ENCODE measurements at places on chromosomes 7 and 10.

- no peak for DNase-seq
Observed at GRCh38 chr7:74429153-74429747, 24.5 kb upstream of the GTF2IRD1 start.

DNA sequence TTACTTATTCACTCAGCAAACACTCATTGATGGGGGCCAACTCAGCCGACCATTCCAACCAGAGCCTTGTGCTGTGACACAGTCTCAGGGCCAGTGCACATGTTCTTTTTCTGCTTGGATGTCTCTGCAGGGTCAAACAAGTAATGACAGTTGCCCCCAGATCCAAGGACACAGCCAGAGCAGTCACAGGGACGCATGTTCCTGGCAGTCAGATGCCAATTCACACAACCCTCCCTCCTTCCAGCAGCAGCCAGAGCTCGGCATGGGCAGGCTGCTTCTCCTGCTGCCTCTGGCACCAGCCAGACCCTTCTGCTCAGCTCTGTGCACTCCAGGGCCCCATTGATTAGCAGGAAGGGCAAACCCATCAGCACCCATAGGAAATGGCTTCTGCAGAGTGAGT, 20.3 kb downstream of the DRGX start:
- DNase-seq: no peak

- no peak for DNase-seq
Observed at GRCh38 chr10:28728366-28728765, 51.0 kb downstream of the BAMBI start.

GRCh38 chr7:33998476-33998875, 93.1 kb downstream of the BMPER start:
- DNase-seq: no peak

GRCh38 chr10:133134411-133135115, 25.5 kb upstream of the KNDC1 start:
- no peak for DNase-seq

DNA sequence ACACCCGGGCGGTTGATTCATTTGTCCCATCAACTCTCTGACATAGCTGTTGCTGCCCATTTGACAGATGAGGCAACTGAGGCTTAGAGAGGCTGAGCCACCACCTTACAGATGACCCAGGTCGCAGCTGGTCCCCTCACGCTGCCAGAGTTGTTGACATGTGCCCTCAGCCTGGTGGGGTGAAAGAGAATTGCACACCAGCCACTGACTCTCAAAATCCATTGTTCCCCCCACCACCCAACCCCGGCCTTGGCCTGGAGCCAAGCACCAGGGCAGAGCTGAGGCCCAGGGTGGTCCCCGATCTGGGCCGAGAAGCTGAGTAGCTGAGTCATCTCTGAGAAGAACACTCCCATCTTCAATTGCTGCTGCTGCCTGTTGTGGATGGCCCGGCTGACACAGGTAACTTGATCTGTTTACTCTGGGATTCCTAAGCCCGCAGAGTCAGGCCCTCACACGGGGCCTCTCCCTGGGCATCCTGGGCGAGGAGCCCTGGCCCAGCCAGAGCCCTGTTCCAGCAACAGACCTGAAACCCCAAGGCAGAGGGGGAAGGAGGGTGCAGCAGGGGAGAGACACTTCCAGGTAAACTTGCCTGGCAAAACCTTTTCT, 27.5 kb downstream of the PVRIG start:
- DNase-seq: no peak

DNA sequence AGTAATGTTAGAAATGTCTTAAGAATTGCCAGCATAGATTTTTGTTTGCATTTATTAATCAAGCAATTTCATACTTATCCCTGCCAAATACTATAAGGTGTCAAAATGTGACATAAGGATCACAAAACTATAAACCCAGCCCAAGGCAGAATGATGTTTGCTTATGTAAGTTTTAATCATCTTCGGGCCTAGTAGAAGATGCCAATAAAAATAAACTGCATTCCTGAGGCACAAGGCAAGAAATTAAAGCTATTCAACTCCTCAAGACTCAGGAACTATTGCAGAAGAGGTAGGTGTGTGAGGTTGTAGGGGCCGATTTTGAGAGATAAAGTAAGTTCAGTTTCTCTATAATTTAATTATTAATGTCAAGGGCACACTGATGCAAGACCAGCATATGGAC, 189.4 kb upstream of the AHR start:
- DNase-seq: no peak

DNA sequence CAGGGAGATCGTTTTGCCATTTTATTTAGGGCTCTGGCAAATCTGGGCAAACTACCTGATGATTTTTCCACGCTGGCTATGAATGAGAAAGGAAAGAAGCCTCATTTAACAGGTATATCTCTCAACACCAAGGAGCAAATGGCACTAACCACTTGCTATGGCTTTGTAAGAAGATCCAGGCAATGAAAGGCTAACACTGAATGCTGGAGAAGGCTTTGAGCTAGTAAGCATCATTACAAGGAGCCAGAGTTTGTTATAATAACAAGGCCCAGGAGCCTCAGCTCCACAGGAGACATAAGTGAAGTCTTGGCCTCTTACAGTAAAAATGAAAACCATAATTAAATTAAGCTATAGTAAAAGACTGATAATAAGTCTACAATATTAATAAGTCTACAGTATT, 123.1 kb downstream of the CNOT4 start:
- DNase-seq: no peak

- DNase-seq: no peak
Observed at GRCh38 chr7:117401293-117402002, 25.8 kb downstream of the ASZ1 start.

- DNase-seq: no peak
Observed at GRCh38 chr7:47571331-47572093, 10.4 kb downstream of the TNS3 start.

- DNase-seq: no peak
Observed at GRCh38 chr10:31419394-31420063, 100.5 kb downstream of the ZEB1 start.

- no peak for DNase-seq
Observed at GRCh38 chr10:77404810-77405209, 232.8 kb downstream of the KCNMA1 start.

GRCh38 chr7:82559193-82559805, 115.7 kb upstream of the CACNA2D1 start:
- no peak for DNase-seq

DNA sequence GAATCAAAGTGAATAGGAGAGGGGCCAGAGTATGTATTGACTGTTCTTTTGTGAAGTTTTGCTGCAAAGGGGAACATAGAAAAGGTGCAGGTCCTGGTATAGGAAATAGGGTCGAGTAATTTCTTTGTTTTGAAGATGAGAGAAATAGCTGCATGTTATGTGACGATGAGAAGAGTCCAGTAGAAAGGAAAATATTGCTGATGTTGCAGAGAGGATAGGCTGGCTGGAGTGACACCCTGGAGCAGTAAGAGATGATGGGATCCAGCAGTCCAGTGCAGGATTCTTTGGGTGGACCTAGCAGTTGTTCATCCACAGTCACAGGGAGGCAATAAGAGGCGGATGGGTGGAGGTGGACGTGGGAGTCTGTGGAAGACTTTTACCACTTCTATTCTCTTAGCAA, 2.1 kb upstream of the BMS1 start:
- no peak for DNase-seq

DNA sequence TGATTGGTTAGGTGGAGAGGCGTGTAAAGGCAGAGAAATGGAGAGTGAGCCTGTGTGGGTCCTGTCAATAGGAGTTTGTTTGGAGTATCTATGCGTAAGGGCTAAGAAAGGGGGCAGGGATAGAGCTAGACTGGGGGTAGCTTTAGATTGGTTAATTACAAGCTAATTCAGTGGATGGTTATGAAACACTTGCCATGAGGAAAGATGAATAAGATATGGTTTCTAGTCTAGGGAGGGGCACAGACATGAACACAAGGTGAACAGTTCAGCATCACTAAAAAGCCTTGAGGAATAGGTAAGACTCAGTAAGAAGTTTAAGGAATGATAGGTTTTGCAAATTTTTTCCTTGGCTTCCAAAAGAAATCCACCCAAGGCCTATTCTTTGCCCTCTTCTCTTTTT, 50.6 kb downstream of the PLPP4 start:
- no peak for DNase-seq

GRCh38 chr10:70893227-70894006, 5.1 kb upstream of the PCBD1 start:
- no peak for DNase-seq

DNA sequence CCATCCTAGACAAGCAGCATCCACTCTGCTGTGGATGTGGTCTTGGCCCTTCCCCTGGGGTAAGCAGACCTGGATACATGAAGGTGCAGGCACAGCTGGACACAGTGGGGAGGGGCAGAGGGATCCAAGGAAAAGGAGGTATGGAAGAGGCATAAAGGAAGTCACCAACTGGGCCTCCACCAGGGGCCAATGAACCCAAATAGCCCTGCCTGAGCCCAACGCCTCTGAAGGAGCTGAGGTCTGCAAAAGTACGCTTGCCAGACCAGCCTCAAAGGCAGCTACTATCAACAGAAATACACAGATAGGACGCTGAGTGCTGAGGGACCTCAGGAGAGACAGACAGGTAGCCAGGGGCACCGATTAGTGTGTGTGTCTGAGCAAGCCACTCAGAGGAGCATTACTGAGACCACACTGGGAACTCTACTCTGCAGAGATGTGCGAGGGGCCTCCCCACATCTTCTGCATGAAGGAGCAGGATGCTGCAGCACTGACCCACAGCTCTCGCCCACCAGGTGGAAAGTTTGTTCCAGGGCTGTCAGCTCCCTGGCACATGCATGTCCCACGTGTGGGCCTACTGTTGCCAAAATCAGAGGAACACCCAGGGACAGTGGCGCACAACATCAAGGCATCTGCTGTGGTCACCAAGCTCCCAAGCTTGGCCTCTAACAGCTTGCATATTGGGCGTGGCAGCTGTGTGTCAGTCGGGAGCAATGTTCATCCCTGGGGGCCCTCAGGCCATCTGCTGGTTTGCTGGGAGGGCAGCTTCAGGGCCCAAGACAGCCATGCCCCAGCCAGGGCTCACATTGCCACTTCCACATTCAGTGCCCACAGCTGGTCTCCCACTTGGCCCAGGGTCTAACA, 40.0 kb downstream of the MKI67 start:
- no peak for DNase-seq

DNA sequence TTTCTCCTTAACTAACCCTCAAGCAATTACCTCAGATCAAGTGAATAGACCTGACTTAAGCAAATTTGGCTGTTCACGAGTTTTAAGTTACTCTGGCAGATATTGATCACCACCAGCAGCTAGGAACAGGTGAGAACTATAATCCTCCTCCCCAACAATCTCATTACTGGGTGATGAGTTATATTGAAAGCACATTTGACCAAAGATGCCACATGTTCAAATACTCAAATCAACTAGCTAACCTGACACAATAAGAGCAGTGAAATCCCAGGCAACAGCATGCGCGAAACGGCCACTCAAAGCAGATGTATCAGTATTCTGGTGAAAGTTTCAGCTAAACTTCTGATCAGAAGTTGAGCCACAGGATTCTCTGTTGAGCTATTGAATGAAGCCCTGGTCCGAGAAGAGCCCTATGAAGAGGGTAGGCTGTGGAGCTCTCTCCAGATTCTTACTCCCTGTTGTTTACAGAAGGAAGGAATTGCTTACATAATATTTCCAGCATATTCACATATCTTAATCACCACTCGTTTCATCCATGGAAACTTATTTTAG, 52.6 kb downstream of the CAV1 start:
- no peak for DNase-seq

DNA sequence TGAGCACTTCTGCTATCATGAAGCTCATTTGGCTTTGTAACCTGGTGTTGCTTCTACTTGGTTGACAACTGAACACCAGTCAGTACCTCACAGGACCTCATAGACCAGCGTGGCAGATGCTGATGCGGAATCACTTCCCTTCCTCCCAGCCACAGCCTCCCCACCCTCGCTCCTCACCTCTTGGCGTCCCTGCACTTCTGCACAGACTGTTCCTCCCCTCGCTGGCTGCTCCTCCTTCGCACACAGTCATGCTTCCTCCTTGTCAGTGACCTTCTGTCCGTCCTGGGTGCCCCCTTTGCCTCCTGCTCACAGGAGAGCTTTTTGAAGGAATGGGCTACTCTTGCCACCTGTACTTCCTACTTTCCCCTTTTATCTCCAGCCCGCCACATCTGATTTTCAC, 61.4 kb upstream of the CTBP2 start:
- DNase-seq: no peak

All from stimulated activated CD8-positive, alpha-beta memory T cell treated with anti-CD3 and anti-CD28 coated beads, Interleukin-2, amount 100 ng/mL, for 48 hours (primary cell).